H7 (cell line): ENCODE measurements at places on chromosomes 2 and 18.

DNA sequence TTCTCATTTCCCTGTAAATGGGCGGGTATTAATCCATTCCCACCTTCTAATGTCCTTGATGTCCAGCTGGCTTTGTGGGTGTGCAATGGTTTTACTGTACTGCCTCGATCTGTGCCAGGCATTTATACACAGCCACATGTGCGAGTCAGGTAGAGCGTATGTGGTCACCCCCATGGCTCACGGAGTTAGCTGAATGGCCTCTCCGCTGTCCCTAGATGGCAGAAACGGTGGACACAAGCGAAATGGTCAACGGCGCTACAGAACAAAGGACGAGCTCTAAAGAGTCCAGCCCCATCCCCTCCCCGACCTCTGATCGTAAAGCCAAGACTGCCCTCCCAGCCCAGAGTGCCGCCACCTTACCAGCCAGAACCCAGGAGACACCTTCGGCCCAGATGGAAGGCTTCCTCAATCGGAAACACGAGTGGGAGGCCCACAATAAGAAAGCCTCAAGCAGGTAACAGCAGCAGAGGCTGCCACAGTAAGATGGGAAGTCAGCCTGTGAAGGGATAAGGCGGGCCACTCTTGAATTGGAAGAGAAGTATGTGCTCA lies 59.1 kb upstream of the EML6 start:
- DNase-seq, result no peak

DNA sequence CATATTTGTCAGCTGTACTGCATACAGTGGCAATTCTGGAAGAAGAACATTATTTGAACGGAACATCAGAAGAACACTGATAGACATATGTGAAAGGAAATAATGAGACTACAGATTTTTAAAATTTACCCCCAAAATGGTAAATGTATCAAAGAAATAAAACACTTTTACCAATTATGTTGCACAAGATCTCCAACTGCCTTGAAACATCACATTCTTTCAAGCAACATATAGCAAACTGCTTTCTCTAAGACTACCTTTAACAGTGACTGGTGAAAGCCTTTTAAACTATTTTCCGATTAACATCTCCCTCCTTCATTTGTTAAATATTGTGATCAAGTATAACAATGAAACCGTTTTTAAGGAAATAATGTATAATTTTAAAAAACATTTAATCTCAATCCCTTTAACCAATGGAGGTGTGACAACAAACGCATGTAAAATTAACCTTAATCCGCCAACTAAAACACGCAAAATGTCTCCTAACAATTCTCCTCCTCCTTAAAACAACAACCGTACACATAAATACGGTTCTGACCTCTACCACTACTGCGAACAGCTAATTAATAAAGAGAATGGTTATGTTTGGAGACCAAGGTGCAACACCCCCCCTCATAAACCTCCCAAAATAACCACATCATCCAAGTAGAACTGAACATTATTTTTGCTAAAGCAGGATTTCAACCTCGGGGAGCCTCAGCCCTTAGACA lies 2.4 kb downstream of the FBXO11 start:
- no peak for DNase-seq

DNA sequence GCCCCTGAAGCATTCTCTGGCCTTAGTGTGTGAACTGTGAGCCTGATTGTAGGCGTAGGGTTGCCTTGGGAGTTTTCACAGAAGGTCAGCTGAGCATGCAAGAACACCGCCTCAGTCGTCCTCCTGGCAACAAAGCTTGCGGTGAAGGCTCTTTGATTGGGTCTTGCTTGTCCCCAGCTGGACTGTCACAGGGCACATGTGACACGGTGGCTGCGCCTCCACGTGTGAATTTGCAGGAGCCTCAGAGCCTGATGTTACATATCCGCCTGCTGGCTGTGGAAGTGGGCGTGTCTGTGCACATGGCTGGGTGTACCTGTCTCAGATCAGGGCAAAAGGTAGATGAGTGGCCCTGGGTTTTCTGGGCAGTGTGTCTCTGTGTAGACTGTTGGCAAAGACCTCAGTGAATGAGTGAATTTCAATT lies 228.7 kb downstream of the HAUS1 start:
- peak; percentile 52 for DNase-seq

GRCh38 chr2:238024986-238025385 lies 35.8 kb upstream of the SCLY start:
- no peak for DNase-seq
